HT1080 (cell line): ENCODE measurements at places on chromosomes 7 and 10. TPM values are rescaled to one million over a fixed set of nuclear protein-coding genes. Genes with fewer than 3 reads are reported as not detected.

DNA sequence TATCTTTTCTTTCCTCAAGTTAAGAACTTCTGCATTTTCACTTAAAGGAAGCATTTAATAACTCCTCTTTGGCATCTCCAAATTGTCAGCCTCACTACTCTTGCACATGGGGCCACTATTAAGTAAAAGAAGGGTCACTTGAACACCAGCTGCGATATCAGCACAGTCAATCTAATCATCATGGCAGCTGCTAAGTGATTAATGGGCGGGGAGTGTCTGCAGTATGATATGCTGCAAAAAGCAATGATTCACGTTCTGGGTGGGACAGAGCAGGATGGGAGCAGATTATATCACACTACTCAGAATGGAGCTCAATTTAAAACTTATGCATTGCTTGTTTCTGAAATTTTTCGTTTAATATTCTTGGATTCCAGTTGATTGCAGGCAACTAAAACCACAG is 447.4 kb upstream of the PFKP start:
- DNase-seq, result no peak

GRCh38 chr10:67284589-67284988 is 358.8 kb downstream of the LRRTM3 start:
- DNase-seq, result no peak

DNA sequence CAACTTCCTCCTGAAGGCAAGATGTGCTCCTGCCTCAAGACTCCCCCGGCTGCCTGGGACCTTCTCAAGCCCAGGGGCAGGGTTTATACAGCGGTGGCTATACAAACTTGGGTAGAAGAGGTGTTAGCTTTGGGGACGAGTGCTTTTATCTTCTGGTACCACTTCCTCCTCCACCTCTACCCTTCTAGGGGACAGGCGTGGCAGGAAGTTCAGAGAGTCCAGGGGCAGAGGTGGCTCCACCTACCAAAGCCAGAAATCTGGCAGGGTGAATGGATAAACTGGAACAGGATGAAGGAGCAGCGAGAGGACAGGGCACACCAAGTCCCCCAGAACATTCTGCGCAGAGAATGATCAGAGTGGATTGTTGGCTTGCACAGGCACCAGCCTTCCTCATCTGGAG is 24.0 kb upstream of the TM9SF3 start:
- DNase-seq, result no peak

DNA sequence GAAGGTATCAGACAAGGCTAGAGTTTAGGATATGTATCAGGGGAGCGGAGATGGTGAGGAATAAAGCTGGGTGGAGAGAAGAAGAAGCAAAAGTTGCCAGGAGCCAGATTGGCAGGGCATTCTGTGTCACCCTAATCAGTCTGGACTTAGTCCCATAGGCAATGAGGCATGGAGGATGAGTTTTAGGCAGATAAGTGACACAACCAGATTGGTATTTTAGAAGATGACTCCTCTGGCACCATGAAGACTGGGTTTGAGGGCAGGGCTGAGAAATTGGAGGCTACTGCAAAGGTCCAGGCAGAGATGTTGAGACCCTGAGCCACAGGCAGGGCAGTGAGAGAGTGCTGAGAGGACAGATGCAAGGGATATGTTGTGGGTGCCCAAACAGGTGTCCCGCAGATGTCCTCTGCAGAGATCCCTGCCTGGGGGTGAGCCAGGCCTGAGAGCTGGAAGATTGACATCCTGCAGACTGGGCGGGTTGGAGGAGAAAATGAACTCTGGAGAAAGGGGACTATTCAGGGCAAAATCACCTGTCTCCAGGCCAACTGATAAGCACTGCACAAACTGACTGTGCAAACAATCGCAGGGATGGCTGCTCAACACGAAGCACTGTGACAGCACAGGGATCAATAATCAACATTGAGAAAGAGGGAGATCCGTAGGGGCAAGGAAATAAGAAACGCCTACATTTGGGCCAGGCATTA is 11.9 kb upstream of the HABP2 start:
- DNase-seq, result no peak

GRCh38 chr7:158066085-158066484 is 521.5 kb downstream of the PTPRN2 start:
- DNase-seq, result no peak

DNA sequence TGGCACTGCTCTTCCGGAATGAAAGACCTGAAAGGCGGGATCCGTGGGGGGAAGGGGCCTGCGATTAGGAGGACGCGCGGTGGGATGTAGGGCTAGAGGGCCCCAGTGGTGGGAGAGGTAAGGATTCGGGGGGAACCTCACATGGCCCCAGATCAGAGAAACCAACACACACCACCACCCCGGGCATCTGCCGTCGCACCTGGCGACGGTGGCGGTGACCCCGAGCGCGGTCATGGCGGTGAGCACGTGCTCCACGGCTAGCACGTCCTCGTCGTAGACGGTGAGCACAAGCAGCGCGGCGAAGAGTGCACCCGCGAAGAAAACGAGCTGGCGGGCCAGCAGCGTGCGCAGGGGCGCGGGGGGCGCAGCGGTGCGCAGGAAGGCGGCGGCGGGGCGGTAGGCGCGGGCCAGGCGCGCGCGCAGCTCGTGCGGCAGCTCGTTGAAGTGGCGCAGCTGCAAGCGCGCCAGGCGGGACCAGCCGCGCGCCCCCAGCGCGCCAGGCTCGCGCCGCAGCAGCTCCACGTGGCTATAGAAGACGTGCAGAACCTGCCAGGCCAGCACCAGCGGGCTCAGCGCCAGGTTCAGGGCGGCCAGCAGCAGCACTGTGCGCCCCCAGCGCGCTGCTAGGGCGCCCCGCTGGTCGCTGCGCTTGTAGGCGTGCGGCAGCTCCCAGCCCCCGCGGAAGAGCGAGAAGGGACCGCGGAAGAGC is 5.7 kb downstream of the ATG9B start:
- no peak for DNase-seq

- DNase-seq, result no peak
These were observed 804.2 kb downstream of the MAGI2 start for GRCh38 chr7:78649236-78649635.

DNA sequence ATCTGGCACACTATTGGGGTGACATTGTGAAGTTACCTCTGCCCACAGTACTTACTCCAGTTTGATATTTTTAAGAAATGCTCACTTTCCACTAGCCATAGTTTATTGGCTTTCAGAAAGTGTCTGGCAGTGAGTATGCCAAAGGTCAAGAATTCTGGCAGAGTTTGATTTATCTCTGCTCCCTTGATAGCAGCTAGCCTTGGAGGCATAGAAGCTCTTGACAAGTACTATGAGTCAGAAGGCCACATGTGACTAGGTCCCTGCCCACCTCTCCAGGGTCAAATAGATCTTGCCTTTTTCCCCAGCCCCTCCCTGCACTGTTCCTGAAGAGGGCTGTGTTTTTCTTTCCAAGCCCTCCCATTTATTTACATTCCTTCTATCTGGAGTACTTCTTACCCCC is 202.2 kb downstream of the AUTS2 start:
- DNase-seq, result no peak

- no peak for DNase-seq
These were observed 14.1 kb downstream of the CNNM1 start for GRCh38 chr10:99343262-99343661.

DNA sequence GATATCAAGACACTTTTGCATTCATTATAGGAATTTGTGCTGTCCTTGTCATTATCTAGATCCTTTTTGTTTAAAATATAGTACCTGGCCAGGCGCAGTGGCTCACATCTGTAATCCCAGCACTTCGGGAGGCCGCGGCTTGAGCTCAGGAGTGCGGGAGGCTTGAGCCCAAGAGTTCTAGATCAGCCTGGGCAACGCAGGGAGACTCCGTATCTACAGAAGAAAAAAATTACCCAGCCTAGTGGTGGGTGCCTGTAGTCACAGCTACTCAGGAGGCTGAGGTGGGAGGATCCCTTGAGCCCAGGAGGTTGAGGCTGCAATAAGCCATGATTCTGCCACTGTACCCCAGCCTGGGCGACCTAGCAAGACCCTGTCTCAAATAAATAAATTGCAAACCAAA is 621 bp upstream of the MORN4 start:
- peak; percentile 39 for DNase-seq

DNA sequence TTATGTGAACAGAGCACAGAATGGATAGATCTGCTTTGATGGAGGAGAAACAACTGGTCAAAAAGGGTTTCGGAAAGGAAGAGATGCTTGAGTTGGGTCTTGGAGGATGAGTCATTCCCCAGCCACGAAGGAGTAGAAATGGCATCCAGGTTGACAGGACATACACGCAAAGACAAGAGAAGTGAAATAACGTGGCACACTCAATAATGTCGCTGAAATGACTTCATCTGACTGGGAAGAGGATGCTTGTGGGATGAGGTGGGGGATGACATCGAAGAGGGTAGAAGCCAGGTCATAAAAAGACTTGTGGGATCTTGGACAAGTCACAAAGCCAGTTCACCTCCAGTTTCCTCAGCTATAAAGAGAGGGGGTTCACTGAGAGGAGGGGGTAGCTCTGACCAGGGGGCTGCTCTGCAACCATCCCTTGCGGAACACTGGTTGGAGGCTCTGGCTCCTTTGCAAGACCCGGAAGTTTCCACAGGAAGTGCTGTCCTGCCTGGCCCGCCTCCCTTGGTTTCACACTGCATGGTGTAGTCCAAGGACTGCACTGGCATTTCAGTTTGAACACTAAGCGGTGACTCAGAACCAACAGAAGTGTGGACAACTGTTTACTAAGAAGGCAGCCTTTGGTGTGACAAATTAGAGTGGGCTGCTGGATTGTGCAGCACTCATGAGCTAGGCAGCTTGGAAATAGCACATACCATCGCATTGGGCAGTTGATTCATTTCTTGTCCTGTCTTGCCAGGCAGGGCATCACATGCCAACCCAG is 189.9 kb upstream of the ADO start:
- DNase-seq, result peak; percentile 76

DNA sequence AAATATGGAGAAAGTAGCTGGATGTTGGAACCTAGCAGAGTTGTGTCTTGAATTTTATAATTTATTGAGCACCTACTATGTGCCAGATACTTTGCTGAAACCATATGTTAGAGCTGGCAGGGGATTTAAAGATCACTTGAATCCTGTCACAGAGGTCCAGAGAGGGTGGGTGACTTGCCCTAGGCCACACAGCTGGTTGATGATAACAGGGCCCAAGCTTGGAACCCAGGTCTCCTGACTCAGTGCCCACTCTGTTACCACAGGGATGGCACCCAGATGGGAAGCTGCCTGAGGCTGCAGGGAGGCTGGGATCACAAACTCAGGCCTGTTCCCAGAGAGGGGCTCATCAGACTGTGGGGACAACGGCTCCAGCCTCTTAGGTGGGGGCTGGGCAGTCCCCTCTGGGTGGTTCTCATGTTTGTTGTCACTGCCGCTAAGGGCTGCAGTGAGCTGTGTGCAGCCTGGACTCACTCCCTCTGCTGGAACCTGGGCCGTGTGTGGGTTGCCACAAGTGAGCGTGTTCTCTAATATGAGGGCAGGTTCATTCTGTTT is 18.6 kb downstream of the GOLGA7B start:
- no peak for DNase-seq

GRCh38 chr10:103086799-103087198 is 106.3 kb downstream of the NT5C2 start:
- DNase-seq, result no peak

DNA sequence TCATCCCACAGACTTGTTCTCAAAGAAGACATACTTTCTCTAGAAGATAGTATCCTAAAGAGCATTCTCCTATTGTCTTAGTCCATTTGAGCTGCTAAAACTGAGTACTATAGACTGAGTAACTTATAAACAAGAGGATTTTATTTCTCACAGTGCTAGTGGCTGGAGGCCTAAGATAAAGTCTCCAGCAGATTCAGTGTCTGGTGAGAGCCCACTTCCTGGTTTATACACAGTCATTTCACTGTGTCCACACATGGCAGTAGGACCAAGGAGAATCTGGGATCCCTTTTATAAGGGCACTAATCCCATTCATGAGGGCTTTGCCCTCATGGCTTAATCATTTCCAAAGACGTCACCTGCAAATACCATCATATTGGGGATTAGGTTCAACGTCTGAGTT is 68.7 kb downstream of the LRRC17 start:
- DNase-seq, result no peak

DNA sequence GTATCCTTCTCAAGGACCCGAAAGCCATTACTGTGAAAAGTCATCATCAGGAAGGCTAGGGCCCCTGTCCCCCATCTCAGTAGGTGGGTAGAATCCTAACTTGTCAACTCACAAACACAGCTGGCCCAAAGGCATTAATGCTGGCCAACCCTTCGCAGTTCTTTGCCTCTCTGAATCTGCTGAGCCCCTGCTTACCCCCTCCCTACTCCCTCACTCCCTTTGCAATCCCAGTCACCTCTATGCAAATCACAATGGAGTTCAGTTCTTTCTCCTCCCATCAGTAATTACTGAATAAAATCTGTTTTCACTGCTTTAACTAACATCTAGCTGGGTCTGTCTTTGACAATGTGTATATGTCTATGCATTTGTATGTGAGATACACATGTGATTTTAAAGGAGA is 38.1 kb upstream of the AOAH start:
- no peak for DNase-seq

DNA sequence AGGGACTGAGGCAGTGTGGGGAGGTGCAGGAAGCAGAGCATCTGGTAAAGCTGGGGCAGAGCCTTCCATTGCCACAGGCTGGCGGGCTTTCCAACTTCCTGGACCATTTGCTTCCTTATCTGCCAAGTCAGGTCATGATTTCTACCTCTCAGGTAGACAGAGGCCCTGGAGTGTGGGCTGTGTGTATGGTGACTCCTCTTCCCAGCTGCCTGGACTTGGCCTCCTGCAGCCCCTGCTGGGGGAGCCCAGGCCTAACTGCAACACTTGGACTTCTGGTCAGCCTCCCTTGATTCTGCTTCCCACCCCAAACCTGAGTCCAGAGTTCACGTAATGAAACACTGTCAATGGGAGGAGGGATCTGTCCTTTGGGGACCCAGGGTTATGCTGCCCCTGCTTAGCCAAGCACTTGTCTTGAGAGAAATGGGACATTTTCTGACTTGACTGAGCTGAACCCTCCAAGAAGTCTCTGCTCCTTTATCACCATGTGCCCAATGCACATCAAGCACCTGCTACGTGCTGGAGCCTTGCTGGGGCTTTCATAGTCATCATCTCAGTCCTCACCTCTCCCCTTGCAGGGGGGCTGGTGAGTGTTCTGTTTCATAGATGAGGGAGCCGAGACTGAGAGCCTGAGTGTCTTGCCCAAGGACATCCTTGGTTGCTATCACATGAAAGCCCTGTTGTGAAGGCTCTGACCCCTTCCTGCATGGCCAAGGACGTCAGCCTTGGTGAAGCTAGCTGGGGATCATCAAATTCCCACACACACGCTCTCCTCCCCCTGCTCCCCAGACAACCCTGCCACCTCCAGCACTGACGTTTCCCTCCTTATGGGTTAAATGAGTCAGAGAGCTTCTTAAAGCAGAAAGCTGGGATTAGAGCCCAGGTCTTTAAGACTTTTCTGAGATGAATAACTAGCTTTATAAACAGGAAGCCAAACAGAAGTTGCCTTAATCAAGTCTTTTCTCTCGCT is 3.4 kb downstream of the CLEC2L start:
- peak; percentile 69 for DNase-seq

JCAD gene
- 8.5 and 9.5 TPM in 2 replicates for total RNA-seq

MPP7 gene
- total RNA-seq, result 0.20 and 0.27 TPM in 2 replicates

TLL2 gene
- total RNA-seq, result under 0.01 and 0.05 TPM in 2 replicates

NUTM2E gene
- not detected in 2 replicates for total RNA-seq
